ENCODE measurements at places on chromosomes 3 and 15. TPM values are rescaled to one million over a fixed set of nuclear protein-coding genes. Genes with fewer than 3 reads are reported as not detected.

The BBS4 gene
- total RNA-seq: 19.7 TPM

The RBMS3 gene
- total RNA-seq: not detected

The CMTM8 gene
- 2.7 TPM for total RNA-seq

The ZMYND10 gene
- 2.8 TPM for total RNA-seq

The KIF9 gene
- 10.1 TPM for total RNA-seq

The SI gene
- total RNA-seq: not detected

The GOLGA8S gene
- total RNA-seq: 0.09 TPM

The ZNF662 gene
- total RNA-seq: not detected

The NMD3 gene
- total RNA-seq: 53.1 TPM

The NOX5 gene
- not detected for total RNA-seq

The SUCNR1 gene
- not detected for total RNA-seq

The LYZL4 gene
- total RNA-seq: not detected

The KNG1 gene
- not detected for total RNA-seq
